ENCODE measurements at places on chromosomes 7 and 10.

- DNase-seq: no peak
These were observed 22.4 kb downstream of the LDB3 start for GRCh38 chr10:86690657-86691084.

DNA sequence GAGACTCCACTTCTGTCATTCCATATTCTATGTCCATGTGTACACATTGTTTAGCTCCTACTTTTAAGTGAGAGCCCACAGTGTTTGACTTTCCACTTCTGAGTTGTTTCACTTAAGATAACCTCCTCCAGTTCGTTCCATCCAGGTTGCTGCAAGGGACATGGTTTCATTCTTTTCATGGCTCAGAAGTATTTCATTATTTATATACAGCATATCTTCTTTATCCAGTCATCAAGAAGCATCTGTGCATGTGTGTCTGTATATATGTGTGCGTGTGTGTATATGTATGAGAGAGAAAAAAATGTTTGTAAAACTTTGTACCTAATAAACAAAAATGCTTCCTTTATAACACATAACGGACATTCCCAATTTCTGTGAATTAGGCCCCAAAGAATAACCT, 6.2 kb downstream of the SEC61A2 start:
- DNase-seq: no peak

DNA sequence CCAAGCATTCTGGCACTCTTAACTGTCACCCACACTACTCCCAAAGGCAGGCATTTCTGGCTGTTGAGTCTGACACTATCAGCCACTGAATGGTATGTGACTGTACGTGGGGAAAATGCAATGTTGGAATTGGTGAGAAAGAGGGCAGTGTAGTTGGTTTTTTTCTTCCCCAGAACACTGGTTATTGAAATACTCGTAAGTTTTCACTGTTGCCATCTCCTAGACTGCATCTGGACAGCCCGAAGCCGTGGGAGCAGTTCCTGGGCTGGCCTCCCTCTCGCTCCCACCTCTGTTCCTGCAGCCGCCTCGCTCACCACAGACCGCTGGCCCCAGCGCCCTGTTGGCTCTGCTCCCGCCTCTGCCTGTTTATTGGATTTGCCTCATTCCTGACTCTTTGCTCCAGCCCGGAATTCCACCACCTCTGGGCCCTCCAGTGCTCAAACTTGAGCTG, 5.7 kb downstream of the PLCE1 start:
- DNase-seq: no peak

DNA sequence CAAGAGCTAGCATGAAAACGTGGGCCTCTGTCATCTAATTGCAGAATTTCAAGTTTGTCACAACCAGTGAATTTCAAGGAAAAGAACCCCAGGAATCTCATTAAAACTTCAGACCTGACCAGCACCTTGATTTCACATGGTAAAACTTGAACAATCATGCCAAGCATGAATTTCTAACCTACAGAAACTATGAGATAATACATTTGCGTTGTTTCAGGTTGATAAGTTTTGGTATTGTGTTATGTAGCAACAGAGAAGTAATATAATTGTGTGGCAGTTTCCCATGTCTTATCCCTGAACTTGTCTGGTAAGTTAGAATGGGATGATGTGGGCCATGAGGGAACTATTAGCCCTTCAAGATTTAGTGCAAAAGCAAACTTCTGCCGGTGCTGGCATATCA, 530.1 kb downstream of the ANKRD7 start:
- DNase-seq: no peak

DNA sequence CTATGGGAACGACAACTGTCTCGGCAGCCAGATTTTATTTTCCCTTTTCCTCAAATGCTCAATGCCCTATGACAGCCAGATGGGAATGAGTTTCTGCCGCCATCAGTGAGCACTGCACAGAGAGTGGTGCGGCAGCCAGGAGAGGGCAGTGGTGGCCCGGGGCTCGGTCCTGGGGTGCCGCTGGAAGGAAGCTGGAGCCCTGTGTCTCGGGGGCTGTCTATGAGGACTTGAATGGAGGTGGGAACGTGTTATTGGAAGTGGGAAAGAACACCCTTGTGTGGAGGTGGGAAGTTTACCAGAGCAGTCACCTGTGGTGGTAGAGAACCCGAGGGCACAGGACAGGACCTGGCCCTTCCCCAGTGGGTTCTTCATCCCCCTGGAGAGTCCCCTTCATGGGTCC, 35.8 kb downstream of the JAKMIP3 start:
- no peak for DNase-seq

DNA sequence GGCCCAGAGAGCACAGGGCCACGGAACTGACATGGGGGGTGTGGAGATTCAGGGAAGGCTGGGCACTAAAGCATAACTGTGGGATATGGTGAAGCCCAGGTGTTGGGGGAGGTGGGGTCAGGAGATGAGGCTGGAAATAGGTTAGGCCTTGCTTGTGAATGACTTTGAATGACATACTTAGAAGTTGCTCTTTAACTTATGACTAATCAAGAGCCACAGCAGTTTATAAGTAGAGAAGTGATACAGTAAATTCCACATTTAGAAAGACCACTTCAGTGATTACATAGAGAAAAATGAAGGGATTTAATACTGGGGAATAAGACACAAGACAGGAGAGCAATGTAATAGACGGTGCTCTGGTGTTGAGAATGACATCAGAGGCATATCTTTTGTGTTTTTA, 120.8 kb upstream of the SEC61G start:
- no peak for DNase-seq

DNA sequence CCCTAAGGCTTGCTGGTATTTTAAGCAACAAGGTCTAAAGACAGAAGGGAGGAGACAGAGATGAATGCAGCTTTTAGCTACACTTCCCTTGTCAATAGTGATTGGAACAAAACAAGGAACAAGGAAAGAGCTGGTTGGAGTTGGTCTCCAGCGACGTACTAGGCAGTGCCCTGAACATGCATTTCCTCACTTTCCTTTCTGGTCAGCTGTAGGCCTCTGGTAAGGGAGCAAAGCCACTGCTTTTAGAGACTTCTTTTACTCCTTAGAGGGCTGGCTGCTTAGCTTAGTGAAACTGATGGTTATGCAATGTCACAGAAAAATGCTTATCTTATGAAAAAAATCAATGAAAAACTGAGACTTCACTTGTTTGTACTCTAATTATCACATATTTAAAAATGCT, 75.5 kb upstream of the TRIL start:
- no peak for DNase-seq

GRCh38 chr10:118473305-118473960, 122.0 kb downstream of the PRLHR start:
- DNase-seq: no peak

DNA sequence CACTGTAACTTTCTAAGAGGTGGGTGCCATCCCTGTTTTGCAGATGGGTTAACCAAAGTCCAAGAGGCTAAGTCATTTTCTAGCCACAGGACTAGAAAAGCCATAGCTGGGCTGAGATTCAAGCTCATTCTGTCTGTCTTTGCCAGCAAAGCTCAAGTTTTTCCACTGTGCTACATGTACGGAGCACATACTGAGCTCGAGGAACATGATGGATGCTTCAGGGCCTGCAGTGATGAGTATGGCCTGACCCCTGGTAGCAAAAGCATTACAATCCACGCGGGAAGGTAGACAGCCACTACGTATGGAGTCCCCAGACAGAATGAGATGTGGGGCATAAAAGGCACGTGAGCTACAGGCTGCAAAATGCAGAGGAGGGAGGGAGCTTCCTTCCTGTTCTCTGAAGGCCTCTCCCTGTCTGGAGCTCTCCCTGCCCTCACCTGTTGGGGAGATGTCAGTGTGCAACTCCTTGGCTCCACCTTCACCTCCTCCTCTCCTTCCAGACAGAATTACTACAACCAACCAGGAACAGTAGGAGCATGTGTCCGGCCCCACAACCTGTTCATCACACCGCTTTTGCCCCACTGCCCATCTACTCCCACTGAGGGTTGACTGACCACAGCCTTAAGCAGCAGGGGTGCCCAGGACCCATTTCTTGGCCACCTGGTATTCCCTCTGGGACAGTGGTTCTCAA, 16.4 kb downstream of the ITPRIP start:
- DNase-seq: no peak

DNA sequence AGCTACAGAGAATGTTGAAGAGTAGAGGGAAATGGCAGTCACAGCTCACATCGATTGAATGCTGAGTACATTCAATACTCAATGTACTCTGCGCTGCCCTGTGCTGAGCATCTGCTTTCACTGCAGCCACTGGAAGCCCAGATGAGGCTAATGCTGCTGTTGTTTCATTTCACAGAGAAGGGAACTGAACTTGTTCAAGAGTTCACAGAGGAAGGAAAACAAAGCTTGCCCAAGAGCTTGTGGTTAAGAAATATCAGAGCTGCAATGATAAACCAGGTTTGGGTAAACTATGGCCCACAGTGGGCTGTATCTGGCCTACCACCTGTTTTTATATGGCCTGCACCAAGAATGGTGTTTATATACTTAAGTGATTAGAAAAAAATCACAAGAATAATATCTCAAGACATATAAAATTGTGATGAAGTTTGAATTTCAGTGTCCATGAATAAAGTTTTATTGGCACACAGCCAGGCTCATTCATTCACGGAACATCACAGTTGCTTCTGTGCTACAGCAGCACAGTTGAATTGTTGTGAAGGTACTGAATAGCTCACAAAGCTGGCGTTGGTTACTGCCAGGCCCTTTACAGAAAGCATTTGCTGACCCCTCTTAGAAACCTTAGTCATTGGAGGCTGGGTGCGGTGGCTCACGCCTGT, 64.1 kb downstream of the CFAP58 start:
- no peak for DNase-seq

DNA sequence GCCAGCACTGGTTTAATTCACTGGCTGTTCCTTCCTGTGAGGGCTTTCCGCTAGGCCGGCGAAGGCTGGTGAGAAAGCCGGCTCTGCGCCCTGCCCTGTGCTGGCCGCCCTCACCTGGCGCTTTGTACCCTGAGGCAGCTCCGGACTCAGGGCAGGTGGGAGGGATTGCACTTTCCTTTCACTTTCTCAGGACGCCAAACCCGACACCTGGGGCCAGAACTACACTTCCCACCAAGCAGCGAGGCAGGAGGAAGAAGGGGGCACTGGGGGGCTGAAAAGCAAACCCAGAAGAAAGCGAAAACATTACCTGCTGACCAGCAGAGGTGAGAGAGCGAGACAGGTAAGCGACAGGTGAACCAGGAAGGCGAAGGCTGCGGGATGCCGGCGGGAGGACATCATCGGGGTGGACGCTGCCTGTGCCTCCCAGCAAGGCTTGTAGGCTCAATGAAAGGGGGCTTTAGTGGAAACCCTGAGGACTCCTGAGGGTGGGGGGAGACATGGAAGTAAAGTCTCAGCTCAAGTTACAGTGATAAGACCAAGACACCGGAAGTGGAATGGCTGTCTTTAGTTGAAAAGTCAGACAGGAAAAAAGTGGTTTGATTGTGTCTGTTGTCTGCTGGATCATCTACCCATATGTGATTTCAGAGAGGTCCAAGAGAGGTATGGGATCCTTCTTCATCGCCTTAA, at the start of gene RAB19:
RAB19 (plus strand) TSS at position 181 of the 687 bp plus-strand sequence. CDS start 3,589 bp downstream, outside the sequence.
- DNase-seq: peak; percentile 11

DNA sequence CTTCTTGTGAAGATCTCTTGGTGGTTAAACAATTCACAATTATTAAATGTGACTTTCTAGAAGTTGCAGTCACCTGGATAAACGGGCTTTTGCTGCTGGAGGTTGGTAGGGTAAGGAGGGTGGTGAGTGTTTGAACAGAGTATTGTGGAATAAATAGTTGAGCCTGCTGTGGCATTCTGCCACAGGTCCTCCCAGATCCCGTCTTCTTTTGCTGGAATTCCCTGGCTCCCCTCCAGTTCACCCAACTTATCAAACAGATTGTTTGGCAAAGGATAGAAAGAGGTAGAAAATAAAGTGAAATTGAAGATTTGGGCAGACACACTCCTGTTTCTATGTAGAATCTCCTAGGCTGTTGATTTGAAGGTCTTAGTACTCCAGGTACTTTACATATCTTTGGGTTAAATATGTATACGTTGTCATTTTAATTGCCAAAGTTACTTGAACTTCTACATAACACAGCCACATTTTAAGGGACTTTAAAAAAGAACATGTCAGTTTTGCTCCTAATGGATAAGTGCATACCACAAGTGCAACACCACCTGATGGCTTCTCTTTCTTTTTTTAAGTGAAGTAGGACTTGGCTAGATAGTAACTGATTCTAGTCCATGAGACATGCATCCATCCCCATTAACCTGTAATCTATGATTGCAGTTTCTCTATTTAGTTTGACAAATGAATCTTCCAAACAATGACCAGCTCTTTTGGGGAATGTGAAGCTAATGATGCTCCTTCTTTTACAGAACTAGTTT, 83.0 kb downstream of the ARL4A start:
- no peak for DNase-seq

DNA sequence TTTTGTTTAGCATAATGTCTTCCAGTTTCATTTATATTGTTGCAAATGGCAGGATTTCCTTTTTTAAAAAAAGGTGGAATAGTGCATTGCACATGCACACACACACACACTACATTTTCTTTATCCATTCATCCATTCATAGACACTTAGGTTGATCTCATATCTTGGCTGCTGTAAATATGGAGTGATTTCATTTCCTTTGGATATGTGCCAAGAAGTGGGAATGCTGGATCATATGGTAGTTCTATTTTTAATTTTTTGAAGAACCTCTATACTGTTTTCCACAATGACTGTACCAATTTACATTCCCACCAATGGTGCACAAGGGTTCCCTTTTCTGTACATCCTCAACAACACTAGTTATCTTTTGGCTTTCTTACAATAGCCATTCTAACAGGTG, 68.9 kb downstream of the EBLN1 start:
- DNase-seq: no peak

Measured in stimulated activated CD4-positive, alpha-beta T cell treated with anti-CD3 and anti-CD28 coated beads, Interleukin-1b, Interleukin-23, amount 100 ng/mL, for 24 hours (primary cell).